ENCODE measurements at places on chromosomes 2 and 18. TPM values are rescaled to one million over a fixed set of nuclear protein-coding genes. Genes with fewer than 3 reads are reported as not detected.

DNA sequence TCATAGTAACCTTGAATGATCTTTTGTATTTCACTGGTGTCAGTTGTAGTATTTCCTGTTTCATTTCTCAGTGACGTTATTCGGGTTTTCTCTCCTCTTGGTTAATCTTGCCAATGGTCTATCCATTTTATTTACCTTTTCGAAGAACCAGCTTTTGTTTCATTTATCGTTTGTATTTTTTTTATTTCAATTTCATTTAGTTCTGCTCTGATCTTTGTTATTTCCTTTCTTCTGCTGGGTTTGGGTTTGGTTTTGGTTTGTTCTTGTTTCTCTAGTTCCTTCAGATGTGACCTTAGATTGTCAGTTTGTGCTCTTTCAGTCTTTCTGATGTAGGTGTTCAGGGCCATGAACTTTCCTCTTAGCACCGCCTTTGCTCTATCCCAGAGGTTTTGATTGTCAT lies 36.7 kb downstream of the SP140 start:
- no peaks in the 10 kb centered on the region for H3K36me3 ChIP-seq
- DNase-seq, result no peak
- H3K4me1 ChIP-seq, result no peaks in the 10 kb centered on the region
- H3K4me3 ChIP-seq, result no peak overlapping the region

DNA sequence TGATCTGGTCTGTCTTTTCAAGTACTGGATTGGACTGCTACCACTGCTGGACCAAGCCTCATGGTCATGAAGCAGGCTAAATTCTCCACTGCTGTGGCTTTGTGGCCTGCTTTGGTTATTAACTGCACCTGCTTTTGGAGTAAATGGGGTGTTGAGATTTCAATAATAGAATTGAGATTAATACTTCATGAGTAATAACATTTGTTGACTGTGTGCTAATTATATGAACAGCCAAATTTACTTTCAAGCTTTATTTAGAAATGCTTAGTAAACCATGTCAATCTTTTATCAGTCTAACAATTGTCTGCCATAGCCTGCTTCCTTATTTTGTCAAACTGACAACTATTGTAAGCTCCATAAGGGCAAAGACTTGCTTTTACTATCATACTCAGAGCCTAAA lies 27.4 kb upstream of the MTIF2 start:
- peaks cover 14% of the 10 kb centered on the region for H3K36me3 ChIP-seq
- no peak overlapping the region for H3K27ac ChIP-seq
- peaks cover 12% of the 10 kb centered on the region for H3K4me1 ChIP-seq
- no peaks in the 10 kb centered on the region for H3K27me3 ChIP-seq
- no peak for DNase-seq
- H3K4me3 ChIP-seq, result no peak overlapping the region

- peaks cover 91% of the 10 kb centered on the region for H3K4me1 ChIP-seq
- peak overlapping the region; percentile 32 for H3K4me3 ChIP-seq
- DNase-seq, result no peak
- no peaks in the 10 kb centered on the region for H3K36me3 ChIP-seq
Measured at GRCh38 chr18:48938827-48939204, 11.9 kb downstream of the SMAD7 start.

DNA sequence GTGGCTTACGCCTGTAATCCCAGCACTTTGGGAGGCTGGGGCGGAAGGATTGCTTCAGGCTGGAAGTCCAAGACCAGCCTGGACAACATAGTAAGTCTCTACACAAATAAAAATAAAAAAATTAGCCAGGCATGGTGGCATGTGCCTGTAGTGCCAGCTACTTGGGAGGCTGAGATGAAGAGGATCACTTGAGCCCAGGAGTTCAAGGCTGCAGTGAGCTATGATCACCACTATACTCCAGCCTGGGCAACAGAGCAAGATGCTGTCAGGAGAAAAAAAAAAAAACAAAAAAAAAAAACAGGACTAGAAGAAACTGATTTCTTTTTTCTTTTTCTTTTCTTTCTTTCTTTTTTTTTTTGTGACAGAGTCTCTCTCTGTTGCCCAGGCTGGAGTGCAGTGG lies 13.6 kb downstream of the SPDYA start:
- no peak overlapping the region for H3K4me3 ChIP-seq
- H3K27ac ChIP-seq, result no peak overlapping the region
- no peaks in the 10 kb centered on the region for H3K36me3 ChIP-seq
- H3K27me3 ChIP-seq, result no peaks in the 10 kb centered on the region
- no peaks in the 10 kb centered on the region for H3K4me1 ChIP-seq

CCDC121 gene
- 0.87 TPM for total RNA-seq

IL1RN gene
- 863 TPM for total RNA-seq

GRCh38 chr2:120853306-120854013 lies 117.8 kb downstream of the GLI2 start:
- peaks cover 45% of the 10 kb centered on the region for H3K27me3 ChIP-seq
- DNase-seq, result no peak
- H3K4me3 ChIP-seq, result no peak overlapping the region
- peaks cover 23% of the 10 kb centered on the region for H3K4me1 ChIP-seq
- no peak overlapping the region for H3K27ac ChIP-seq

- no peaks in the 10 kb centered on the region for H3K36me3 ChIP-seq
- DNase-seq, result no peak
- no peaks in the 10 kb centered on the region for H3K4me1 ChIP-seq
- no peak overlapping the region for H3K27ac ChIP-seq
- no peak overlapping the region for H3K4me3 ChIP-seq
Measured at GRCh38 chr2:216312441-216312840, 59.8 kb downstream of the MARCHF4 start.

DNA sequence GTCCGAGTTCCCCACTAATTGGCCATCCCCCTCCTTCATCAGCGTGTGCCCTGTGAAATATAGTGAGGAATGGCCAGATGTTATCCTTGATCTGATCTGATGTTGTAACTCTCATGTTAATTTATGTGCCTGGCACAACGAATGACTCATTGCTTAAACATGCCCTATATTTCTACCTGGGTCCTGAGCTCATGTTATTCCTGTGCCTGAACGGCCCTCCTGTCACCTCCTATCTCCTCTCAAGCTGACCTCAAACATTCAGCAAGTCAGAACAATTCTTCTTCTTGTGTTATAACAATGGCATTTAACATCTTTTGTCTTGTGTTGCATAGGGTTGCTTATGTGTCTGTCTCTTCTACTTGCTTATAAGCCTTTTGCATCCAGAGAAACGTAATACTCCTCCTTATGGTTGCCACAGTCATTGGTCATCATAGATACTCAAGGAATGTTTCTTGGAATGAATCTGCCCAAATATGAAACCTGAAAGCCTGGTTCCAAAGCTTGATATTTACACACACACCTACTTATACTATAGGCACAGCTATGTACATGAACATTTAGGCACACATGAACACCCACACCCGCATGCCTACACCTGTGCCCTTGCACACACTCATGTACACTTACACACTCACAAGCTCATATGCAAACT lies 80.2 kb upstream of the PHLPP1 start:
- H3K36me3 ChIP-seq, result no peaks in the 10 kb centered on the region
- H3K27me3 ChIP-seq, result no peaks in the 10 kb centered on the region
- DNase-seq, result no peak
- H3K27ac ChIP-seq, result no peak overlapping the region
- H3K4me1 ChIP-seq, result no peaks in the 10 kb centered on the region
- H3K4me3 ChIP-seq, result no peak overlapping the region

- H3K4me1 ChIP-seq, result no peaks in the 10 kb centered on the region
- H3K4me3 ChIP-seq, result no peak overlapping the region
- H3K36me3 ChIP-seq, result no peaks in the 10 kb centered on the region
- H3K27me3 ChIP-seq, result no peaks in the 10 kb centered on the region
Measured at GRCh38 chr18:55116863-55117262, 157.6 kb upstream of the CCDC68 start.

TCF7L1 gene
- total RNA-seq, result 4.0 TPM

GRCh38 chr2:226467633-226468032 lies 332.0 kb downstream of the IRS1 start:
- no peak for DNase-seq
- no peaks in the 10 kb centered on the region for H3K27me3 ChIP-seq
- H3K4me3 ChIP-seq, result no peak overlapping the region

DNA sequence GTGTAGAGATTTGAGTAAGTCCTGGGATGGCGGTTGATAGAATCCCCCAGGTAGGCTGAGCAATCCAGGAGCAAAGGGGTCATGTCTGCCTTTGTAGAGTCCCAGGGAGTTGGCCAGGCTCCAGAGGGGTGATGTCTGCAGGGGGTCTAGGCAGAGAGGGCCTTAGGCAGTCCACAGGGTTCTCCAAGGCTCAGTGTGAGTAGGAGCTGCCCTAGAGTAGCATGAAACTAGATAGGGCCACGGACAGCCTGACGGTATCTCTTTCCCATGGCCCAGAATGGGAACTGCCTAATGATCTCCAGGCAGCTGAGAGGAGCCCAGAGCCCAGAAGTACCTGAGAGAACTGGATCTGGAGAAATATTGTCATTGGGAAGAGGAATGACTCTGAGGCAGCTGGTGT lies 9.0 kb upstream of the FAM136A start:
- no peak for DNase-seq
- H3K27ac ChIP-seq, result no peak overlapping the region
- H3K4me1 ChIP-seq, result no peaks in the 10 kb centered on the region
- H3K36me3 ChIP-seq, result no peaks in the 10 kb centered on the region
- no peak overlapping the region for H3K4me3 ChIP-seq

GRCh38 chr2:119011162-119011909 lies 69.3 kb downstream of the MARCO start:
- no peak overlapping the region for H3K4me3 ChIP-seq
- no peaks in the 10 kb centered on the region for H3K4me1 ChIP-seq
- H3K27me3 ChIP-seq, result no peaks in the 10 kb centered on the region
- no peak for DNase-seq

DNA sequence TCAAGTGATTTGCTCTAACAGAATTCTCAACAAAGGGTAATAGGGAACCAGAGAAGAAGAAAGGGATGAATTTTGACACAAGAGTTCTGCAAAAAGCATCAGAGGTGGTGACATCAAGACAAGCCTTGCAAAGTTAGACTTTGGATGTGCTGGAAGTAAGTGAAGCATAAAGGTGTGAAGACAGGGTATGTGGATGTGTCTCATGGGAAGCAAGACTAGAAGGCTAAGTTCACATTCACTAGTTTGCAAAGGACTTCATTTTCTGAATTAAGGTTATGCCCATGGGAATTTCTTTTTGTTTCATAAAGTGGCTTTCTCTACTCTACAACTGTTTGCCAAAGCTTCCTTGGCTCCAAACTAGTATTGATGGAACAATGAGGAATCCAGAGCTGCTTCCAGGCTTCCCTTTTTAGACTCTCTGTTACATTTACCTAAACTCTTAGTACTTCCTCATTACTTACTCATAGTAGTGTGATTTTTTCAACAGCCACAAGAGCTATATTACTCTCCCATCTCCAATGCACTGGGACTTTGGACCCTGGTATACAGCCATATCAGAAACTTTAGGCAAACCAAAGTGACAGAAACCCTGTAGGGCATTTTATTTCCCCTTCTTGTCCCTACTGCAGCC lies 21.1 kb upstream of the IHH start:
- H3K36me3 ChIP-seq, result no peaks in the 10 kb centered on the region
- no peaks in the 10 kb centered on the region for H3K4me1 ChIP-seq
- DNase-seq, result no peak
- H3K4me3 ChIP-seq, result no peak overlapping the region
- H3K27me3 ChIP-seq, result no peaks in the 10 kb centered on the region

MYCN gene
- total RNA-seq, result 0.30 TPM

IL36RN gene
- 5.0 TPM for total RNA-seq

GRCh38 chr2:181785691-181786344 lies 105.5 kb upstream of the NEUROD1 start:
- H3K36me3 ChIP-seq, result no peaks in the 10 kb centered on the region
- no peak overlapping the region for H3K27ac ChIP-seq
- DNase-seq, result no peak
- no peak overlapping the region for H3K4me3 ChIP-seq
- peaks cover 24% of the 10 kb centered on the region for H3K4me1 ChIP-seq

GRCh38 chr2:219209236-219210195 lies 2.9 kb downstream of the ZFAND2B start:
- no peak overlapping the region for H3K4me3 ChIP-seq
- no peak for DNase-seq
- H3K27ac ChIP-seq, result no peak overlapping the region

DNA sequence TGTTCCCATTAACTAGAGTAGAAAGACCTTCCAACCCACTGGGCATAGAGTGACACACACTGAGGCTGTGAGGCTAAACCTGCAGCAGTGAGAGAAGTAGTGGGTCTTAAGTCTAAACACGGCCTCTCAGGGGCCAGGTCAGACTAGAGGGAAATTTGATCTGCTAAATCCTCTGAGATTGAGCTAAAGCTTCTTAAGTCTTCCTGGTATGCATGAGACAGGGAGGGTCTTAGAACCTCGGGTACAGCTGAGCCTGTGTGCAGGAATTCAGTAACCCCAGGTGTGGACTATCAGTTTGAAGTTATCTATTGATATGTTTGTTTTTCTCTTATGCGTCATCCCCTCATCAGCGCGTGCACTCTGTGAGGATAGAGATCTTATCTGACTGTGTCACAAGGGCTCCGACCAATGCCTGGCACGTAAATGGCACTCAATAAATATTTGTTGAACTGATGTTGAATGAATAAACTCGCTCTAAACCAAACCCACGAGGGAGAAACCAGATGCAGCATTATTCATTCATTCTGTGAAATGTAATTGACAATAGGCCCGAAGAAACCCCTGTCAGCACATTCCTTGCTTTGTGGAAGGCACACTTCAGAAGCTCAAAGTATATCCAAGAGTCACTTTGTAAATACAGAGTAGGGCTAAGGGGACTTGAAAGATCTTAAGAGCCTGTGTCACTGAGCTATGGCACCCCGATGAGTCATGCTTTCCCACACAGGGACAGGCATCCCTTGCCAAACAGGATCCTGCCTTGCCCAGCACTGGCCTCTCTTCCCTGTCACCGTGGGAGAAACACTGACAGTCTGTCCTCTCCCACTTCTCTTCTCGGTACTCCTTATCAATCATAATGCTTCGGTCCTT lies 21.7 kb upstream of the RAB10 start:
- H3K4me1 ChIP-seq, result peaks cover 40% of the 10 kb centered on the region
- no peak overlapping the region for H3K4me3 ChIP-seq
- peak overlapping the region; percentile 85 for H3K27ac ChIP-seq
- DNase-seq, result no peak
- H3K36me3 ChIP-seq, result no peaks in the 10 kb centered on the region

GRCh38 chr2:157442191-157442590 lies 1.7 kb downstream of the CYTIP start:
- no peaks in the 10 kb centered on the region for H3K4me1 ChIP-seq
- H3K27ac ChIP-seq, result peak overlapping the region; percentile 41
- H3K27me3 ChIP-seq, result no peaks in the 10 kb centered on the region
- DNase-seq, result no peak
- H3K4me3 ChIP-seq, result no peak overlapping the region

DNA sequence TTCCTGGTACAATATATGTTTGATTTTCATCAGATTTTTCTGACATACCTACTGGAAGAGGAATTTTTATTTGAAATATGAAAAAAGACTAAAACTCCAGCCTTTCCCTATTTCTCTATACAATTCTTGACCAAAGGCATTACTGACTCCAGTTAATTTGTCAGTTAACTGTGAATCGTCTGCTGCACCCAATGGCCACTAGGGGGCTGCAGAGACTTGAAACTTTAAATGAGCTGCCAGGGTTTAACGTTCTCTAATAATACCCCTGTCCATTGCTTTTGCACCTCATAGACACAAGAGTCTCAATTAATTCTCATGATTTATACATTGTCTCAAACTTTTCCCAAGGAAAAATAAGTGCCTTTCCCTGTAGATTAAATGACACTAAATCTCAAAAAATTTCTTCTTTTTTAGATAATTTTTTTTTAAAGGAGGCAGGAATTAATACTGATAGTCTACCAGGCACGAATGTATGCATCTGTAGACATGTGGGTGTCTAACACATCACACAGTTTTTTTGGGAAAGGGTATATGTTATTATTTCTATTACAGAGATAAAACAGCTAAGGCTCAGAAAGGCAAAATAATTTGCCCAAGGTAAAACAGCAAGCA lies 1.8 kb upstream of the ALK start:
- H3K27me3 ChIP-seq, result no peaks in the 10 kb centered on the region
- H3K27ac ChIP-seq, result no peak overlapping the region
- DNase-seq, result no peak
- H3K4me3 ChIP-seq, result no peak overlapping the region
